ENCODE measurements at places on chromosomes 4 and X.

DNA sequence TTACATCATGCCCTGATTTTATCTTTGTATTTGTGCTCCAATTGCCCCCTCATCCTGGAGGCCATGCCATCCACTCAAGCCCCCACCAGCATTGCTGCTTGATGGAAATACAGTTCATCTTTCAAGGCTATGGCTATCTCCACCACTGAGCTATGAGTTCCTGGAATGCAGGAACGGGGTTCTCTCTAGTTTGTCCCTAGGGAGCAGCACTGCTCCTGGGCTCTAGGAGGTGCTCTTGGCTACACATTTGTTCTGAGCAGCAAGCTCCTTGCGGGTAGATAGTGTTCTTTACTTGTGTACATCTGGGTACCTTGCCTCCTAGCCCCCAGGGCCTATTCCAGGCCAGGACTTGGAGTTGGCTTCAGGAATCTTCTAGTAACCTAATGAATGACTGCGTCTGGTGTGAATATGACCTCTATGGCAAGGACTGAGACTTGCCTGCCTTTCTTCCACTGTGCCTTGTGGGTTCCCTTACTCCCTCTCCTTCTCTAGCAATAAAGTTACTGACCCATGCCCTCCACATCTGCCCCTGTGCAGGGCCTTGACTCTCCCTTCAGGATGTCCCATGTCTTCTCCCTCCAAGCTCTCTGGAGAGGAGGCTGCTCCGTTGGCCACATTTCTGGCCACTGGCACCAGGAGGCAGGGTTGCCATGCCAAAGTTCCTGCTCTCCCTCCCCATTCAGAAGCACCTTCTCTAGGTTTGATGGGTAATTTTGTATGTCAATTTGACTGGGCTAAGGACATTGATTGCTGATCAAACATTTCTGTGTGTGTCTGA, 7.6 kb downstream of the CITED1 start:
- DNase-seq: no peak

GRCh38 chr4:7533267-7533666, 98.5 kb upstream of the PSAPL1 start:
- DNase-seq: no peak

DNA sequence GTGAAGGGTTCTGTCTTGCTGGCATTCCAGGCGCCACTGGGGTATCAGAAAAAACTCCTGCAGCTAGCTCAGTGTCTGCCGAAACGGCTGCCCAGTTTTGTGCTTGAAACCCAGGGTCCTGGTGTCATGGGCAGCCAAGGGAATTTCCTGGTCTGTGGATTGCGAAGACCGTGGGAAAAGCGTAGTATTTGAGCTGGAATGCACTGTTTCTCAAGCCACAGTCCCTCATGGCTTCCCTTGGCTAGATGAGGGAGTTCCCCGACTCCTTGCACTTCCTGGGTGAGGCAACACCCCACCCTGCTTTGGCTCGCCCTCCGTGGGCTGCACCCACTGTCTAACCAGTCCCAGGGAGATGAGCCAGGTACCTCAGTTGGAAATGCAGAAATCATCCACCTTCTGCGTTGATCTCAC, 40.1 kb downstream of the NOP14 start:
- no peak for DNase-seq

- no peak for DNase-seq
These were observed 73.8 kb downstream of the MBNL3 start for GRCh38 chrX:132415012-132415411.

DNA sequence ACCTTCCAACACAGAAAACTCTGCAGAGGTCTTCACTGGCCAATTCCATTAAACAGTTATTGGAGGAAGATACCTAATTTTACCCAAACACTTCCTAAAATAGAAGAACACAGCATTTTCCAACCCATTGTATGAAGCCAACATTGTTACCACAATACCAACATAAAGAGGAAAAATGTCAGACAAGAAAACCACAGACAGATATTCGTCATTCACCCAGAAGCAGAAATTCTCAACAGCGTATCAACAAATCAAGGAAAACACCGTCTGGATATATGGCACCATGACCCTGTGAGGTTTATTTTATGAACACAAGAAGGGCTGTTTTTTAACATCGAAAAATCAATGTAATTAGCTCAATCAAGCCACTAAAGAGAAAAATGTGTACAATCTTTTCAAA, 255.6 kb downstream of the ASMT start:
- DNase-seq: no peak

Data from activated CD8-positive, alpha-beta memory T cell treated with anti-CD3 and anti-CD28 coated beads for 1 hour (primary cell).